ENCODE measurements at places on chromosomes 1 and 21.

GRCh38 chr1:50858761-50859160 is 101.3 kb downstream of the FAF1 start:
- peaks cover 18% of the 10 kb centered on the region for H3K4me1 ChIP-seq
- H3K27ac ChIP-seq: no peak overlapping the region
- peaks cover 25% of the 10 kb centered on the region for H3K36me3 ChIP-seq
- no peak overlapping the region for H3K4me3 ChIP-seq

- H3K4me3 ChIP-seq: no peak overlapping the region
- no peak for DNase-seq
- peaks cover 35% of the 10 kb centered on the region for H3K27me3 ChIP-seq
- no peaks in the 10 kb centered on the region for H3K36me3 ChIP-seq
- H3K27ac ChIP-seq: no peak overlapping the region
- no peaks in the 10 kb centered on the region for H3K4me1 ChIP-seq
Observed at GRCh38 chr21:45854690-45855247, 126.8 kb upstream of the COL6A1 start.

GRCh38 chr1:42924851-42925760 is 33.6 kb downstream of the SLC2A1 start:
- peak overlapping the region; percentile 87 for H3K4me3 ChIP-seq
- DNase-seq: no peak
- H3K27ac ChIP-seq: peak overlapping the region; percentile 72
- peaks cover 29% of the 10 kb centered on the region for H3K36me3 ChIP-seq
- peaks cover 40% of the 10 kb centered on the region for H3K4me1 ChIP-seq

DNA sequence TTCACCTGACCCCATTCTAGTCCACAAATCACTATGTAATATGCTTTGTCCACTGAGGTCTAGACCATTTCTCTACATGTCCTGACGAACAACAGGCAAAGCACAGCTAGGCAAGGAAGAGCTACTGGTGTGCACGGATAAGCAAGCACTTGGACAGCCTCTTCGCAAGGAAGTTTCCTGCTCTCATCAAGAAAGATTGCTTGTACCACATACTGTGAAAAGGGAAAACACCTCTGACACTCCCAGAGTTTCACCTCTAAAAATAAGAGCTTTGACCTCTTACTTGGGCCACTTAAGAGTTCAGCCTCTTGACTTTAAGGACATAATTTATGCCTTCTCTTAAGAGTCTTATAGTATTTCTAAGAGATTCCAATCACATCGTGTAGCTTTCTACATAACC is 36.0 kb upstream of the LPAR3 start:
- no peak overlapping the region for H3K4me3 ChIP-seq
- H3K27ac ChIP-seq: no peak overlapping the region
- no peaks in the 10 kb centered on the region for H3K27me3 ChIP-seq
- peaks cover 12% of the 10 kb centered on the region for H3K36me3 ChIP-seq
- no peaks in the 10 kb centered on the region for H3K4me1 ChIP-seq
